ENCODE measurements at places on chromosomes 1 and 21. TPM values are rescaled to one million over a fixed set of nuclear protein-coding genes. Genes with fewer than 3 reads are reported as not detected.

BRDT gene
- total RNA-seq, result not detected

ITLN1 gene
- 0.49 TPM for total RNA-seq

SCNM1 gene
- 19.2 TPM for total RNA-seq

PLA2G2F gene
- 3.0 TPM for total RNA-seq
